ENCODE measurements at places on chromosomes 6 and 20. TPM values are rescaled to one million over a fixed set of nuclear protein-coding genes. Genes with fewer than 3 reads are reported as not detected.

- H3K27me3 ChIP-seq: no peaks in the 10 kb centered on the region
- no peak for DNase-seq
- H3K4me1 ChIP-seq: no peaks in the 10 kb centered on the region
- no peak overlapping the region for H3K4me3 ChIP-seq
- H3K36me3 ChIP-seq: no peaks in the 10 kb centered on the region
- no peak overlapping the region for H3K27ac ChIP-seq
Observed at GRCh38 chr20:61507778-61508177, 255.7 kb downstream of the CDH4 start.

DNA sequence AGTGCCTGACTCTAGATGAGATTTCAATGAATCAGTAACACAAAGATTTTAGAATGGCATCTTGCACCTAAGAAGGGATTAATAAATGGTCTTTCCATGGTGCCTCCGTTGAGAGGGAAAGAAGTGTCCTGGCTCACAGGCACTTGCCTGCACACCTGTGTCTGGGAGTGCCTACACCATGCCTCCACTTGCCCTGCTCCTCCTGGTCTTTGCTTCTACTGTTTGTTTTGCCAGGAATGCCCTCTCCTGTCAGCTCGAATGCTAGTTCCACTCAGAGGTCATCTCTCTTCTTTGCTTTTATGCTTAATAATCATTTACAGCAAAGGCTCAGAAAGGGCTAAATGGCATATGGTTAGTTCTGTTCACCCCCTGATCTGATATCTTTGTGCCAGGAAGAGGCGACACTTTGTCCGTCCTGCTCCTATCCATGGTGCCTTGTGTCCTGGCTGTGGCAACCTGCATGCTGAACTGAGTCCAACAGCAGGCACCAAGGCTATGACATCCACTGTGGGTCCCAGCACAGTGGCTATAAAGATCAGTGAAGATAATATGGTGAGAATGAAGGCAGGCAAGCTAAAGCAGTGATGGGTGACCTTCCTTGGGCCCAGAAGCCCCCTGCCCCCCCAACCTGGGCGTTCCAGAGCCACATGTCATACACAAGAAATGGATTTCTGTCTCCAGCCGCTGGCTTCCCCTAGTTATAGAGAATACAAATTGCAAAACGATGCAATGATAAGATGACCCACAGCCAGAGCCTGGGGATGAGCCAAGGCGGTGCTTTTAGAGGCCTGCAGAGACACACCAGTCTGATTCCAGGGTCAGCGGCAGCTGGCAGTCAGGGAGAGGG is 1.4 kb downstream of the C6orf132 start:
- no peaks in the 10 kb centered on the region for H3K36me3 ChIP-seq
- peak overlapping the region; percentile 42 for H3K4me3 ChIP-seq
- peaks cover 32% of the 10 kb centered on the region for H3K4me1 ChIP-seq
- H3K27me3 ChIP-seq: peaks cover 39% of the 10 kb centered on the region
- no peak for DNase-seq

DNA sequence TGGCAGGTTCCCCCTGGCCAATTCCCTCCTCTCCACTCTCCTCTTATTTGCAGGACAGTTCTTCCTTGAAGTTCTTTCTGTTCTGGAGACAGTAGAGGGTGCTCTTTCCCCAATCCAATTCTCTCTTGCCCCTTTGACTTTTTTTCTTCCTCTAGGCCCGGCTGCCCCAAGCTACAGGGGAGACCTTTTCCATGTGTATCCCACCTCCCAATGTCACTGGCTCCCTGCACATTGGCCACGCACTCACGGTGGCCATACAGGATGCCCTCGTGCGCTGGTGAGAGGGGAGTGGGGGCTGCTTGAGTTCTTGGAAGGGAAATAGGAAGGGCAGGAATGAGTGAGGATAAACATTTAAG is 1.5 kb downstream of the VARS2 start:
- H3K27ac ChIP-seq: no peak overlapping the region
- H3K36me3 ChIP-seq: peaks cover 26% of the 10 kb centered on the region
- H3K4me1 ChIP-seq: peaks cover 37% of the 10 kb centered on the region
- DNase-seq: peak; percentile 20
- H3K27me3 ChIP-seq: no peaks in the 10 kb centered on the region

DNA sequence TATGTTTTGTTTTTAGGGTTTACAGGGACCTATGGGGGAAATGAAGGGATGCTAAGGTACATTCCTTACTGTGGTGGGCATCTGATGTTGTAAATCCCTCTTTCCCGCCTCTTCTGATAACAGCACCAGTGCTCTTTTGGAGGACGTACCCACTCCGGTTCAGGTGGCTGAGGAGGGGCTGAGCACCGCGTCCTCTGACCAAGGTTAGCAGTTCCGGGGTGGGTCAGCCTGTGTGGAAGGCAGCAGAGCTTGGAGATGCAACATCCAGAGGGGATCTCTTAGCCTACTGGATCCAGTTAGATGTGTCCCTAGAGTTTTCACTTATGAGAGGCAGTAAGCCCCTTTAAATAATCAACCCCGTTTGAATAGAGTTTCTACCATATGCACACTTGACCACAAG is 135.3 kb upstream of the KCNG1 start:
- peaks cover 5% of the 10 kb centered on the region for H3K4me1 ChIP-seq
- DNase-seq: no peak
- H3K36me3 ChIP-seq: no peaks in the 10 kb centered on the region

DNA sequence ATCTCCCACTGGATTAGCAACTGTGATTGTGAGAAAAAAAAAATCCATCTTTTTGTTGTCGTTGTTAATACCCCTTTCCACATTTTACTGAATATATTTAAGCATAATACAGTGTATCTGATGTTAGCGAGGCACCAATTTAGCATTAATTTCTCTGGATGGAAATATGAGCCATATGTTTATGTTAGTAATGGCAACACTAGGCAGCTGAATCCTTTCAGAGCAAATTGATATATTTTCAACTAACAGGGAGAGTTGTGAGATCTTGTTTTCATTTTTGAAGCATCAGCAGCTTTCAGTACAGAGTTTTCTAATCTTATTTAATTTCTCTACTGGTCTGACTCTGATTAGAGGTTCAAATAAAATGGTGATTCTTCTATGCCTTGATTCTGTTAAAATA is 84.8 kb upstream of the HDAC2 start:
- no peaks in the 10 kb centered on the region for H3K27me3 ChIP-seq
- no peak for DNase-seq
- H3K4me1 ChIP-seq: no peaks in the 10 kb centered on the region
- H3K36me3 ChIP-seq: no peaks in the 10 kb centered on the region
- H3K27ac ChIP-seq: no peak overlapping the region

GRCh38 chr20:39278230-39278788 is 316.2 kb downstream of the DHX35 start:
- H3K4me3 ChIP-seq: no peak overlapping the region
- H3K4me1 ChIP-seq: no peaks in the 10 kb centered on the region
- H3K36me3 ChIP-seq: no peaks in the 10 kb centered on the region
- peaks cover 21% of the 10 kb centered on the region for H3K27me3 ChIP-seq
- no peak for DNase-seq
- H3K27ac ChIP-seq: no peak overlapping the region

- H3K27ac ChIP-seq: no peak overlapping the region
- no peak for DNase-seq
- H3K4me1 ChIP-seq: no peaks in the 10 kb centered on the region
- peaks cover 7% of the 10 kb centered on the region for H3K27me3 ChIP-seq
Observed at GRCh38 chr20:31446084-31446819, 5.8 kb downstream of the DEFB123 start.

GRCh38 chr6:31441365-31442267 is 38.2 kb downstream of the MICA start:
- H3K36me3 ChIP-seq: peaks cover 7% of the 10 kb centered on the region
- peaks cover 20% of the 10 kb centered on the region for H3K4me1 ChIP-seq
- no peak overlapping the region for H3K27ac ChIP-seq
- peak; percentile 81 for DNase-seq

DNA sequence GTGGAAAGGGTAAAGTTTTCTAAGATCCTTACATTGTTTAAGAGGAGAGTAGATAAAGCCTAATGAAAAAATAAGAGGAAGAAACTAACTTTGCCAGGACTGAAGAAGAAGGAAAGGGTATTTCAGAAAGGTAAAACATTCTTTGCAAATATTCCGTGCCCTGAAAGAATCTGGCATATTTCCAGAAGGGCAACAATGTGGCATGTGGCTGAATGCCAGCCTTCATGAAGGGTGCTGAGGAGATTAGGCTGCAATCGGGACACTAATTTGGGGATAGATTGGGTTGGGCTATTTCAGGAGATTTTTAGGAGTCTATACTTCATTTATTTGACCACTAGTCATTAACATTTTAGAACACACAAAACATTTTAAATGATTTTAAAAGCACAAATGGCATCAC is 16.2 kb upstream of the UFL1 start:
- no peak overlapping the region for H3K4me3 ChIP-seq
- H3K4me1 ChIP-seq: peaks cover 3% of the 10 kb centered on the region
- no peak overlapping the region for H3K27ac ChIP-seq
- H3K27me3 ChIP-seq: no peaks in the 10 kb centered on the region
- H3K36me3 ChIP-seq: peaks cover 38% of the 10 kb centered on the region

DNA sequence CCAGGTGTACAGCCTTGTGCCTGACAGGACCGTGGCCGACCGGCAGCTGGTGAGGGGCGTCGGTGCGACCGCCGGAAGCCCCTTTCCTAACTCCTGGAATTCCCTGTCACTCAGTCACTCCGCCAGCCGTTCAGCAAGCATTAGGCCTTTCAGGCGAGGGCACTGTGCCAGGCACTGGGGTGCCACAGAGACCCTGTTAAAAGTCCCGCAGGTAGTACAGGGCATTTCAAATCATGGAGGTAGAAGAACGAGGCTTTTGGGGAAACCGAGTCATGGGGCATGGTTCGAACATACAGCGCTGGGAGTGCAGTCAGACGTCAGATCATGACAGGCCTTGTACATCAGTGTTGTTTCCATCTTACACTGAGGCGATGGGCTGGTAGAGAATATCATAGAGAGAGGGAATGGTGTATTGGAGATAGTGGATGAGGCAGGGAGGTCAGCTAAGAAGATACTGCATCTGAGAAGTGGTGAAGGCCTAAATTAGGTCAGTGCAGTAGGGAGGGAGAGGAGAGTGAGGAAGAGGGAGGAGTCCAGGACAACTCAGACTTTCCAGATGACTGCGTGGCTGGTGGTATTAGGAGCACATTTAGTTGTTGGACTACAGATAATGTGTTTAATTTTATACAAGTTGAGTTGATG is 892 bp upstream of the DXO start:
- peak overlapping the region; percentile 100 for H3K27ac ChIP-seq
- H3K36me3 ChIP-seq: peaks cover 9% of the 10 kb centered on the region
- peak overlapping the region; percentile 99 for H3K4me3 ChIP-seq
- no peak for DNase-seq

DNA sequence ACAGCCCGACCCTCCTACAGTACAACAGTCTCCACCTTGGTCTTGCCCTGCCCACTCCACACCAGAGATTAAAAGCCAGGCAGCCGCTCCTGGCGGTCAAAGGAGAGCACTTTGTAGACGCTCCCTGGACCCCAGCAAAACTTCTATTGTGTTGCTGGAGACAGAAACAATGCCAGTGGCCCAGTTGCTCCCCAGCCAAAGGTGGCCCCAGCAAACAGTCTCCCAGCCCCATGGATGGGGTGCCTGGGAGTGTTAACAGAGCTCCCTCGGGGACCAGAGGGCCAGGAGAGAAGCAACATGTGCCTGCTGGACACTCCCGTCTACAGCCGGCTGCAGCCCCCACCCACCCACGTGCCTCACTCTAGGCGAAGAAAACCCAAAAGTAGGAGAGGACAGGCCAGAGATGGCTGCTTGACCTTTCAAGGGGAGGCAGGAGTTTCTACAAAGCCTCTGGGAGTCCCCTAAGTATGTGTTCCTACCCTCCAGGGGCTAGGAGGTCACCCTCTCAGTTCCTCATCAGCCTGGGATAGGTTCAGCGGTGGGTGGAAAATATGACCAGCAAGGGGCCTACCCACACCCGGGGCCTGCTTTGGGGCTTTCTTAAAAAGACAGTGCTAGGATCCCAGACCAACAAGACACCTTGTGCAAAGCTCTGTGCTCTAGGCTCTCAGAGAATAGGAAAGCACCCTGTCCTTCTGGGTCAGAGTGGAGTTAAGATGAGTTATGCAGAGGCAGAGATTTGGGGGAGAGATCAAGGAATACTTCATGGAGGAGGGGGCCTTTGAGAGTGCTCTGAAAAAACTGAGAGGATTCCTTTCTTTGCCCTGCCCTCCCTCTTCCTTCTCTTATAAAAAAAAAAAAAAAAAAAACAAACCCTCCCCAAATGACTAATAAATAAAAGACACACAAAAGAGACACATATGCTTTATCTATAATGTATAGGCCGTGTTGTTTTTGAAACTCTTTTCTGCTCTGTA is 19.0 kb upstream of the PREX1 start:
- H3K4me3 ChIP-seq: peak overlapping the region; percentile 54
- DNase-seq: peak; percentile 37
- no peaks in the 10 kb centered on the region for H3K27me3 ChIP-seq
- H3K27ac ChIP-seq: peak overlapping the region; percentile 92
- peaks cover 20% of the 10 kb centered on the region for H3K4me1 ChIP-seq

GRCh38 chr6:56915832-56916231 is 39.1 kb upstream of the BEND6 start:
- DNase-seq: no peak
- H3K27me3 ChIP-seq: peaks cover 10% of the 10 kb centered on the region
- H3K4me3 ChIP-seq: no peak overlapping the region
- no peaks in the 10 kb centered on the region for H3K4me1 ChIP-seq
- no peaks in the 10 kb centered on the region for H3K36me3 ChIP-seq
- H3K27ac ChIP-seq: no peak overlapping the region

DNA sequence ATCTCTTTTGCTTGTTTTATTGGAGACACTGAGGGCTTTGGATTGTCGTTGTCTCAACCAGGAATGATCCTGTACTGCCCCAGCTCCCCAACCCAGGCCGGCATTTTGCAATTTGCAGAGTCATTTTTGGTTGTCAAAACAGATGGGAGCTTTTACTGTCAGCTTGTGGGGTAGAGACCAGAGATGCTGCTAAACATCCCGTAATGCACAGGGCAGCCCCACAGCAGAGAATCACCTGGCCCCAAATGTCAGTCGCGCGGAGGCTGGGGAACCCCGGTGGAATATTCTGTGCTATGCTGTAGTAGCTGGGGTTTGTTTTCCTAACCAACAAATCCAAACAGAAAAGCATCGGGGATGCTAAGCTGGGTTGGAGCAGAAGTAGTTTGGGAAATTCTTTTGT is 99.7 kb downstream of the TSHZ2 start:
- H3K4me1 ChIP-seq: no peaks in the 10 kb centered on the region
- DNase-seq: no peak
- peaks cover 38% of the 10 kb centered on the region for H3K27me3 ChIP-seq
- H3K4me3 ChIP-seq: no peak overlapping the region
- H3K27ac ChIP-seq: no peak overlapping the region

DNA sequence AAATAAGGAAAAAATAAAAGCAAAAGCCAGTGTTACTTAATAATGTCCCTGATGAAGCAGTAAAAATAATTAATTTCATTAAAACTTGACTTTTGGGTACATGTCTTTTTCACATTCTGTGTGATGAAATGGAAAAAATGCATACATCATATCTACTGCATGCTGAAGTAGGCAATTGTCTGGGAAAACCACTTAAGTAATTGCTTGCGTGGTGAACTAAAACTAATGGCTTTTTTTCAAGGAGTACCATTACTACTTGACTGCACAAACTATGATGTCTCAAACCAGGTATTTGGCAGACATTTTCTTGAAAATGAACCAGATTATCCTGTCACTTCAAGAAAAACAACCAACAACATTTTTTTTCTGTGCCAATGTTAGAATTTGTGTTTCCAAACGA is 91.3 kb upstream of the AKIRIN2 start:
- peaks cover 23% of the 10 kb centered on the region for H3K4me1 ChIP-seq
- no peaks in the 10 kb centered on the region for H3K27me3 ChIP-seq
- H3K27ac ChIP-seq: no peak overlapping the region
- no peak overlapping the region for H3K4me3 ChIP-seq

The JPH2 gene
- not detected for polyA plus RNA-seq

The VGLL2 gene
- not detected for polyA plus RNA-seq

The CPXM1 gene
- not detected for polyA plus RNA-seq

The AGPAT4 gene
- polyA plus RNA-seq: 1.4 TPM

The HTR1B gene
- polyA plus RNA-seq: not detected

The PSORS1C2 gene
- not detected for polyA plus RNA-seq

The CST5 gene
- polyA plus RNA-seq: not detected
